ENCODE measurements at places on chromosomes 11 and 22.

- DNase-seq = no peak
These were observed 71.5 kb downstream of the WNT7B start for GRCh38 chr22:45905326-45905923.

DNA sequence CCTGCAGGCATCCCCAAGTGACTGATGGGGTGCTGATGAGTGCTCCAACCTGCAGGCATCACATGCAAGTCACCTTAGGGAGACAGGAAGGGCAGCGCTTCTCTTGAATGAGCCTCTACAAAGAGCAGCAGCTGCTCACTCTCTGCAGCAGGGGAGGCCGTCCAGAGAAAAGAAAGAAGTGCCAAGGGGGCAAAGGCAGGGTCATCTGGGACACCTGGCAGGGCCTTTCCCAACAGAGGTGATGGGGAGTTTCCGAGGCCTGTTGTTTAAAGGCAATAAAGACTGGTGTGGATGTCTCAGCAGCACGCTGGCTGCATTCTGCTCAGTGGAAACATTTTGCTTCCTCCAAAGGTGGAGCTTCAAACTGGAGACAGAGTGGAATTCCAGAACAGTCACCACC is 113.7 kb downstream of the ETS1 start:
- DNase-seq = peak; percentile 37

DNA sequence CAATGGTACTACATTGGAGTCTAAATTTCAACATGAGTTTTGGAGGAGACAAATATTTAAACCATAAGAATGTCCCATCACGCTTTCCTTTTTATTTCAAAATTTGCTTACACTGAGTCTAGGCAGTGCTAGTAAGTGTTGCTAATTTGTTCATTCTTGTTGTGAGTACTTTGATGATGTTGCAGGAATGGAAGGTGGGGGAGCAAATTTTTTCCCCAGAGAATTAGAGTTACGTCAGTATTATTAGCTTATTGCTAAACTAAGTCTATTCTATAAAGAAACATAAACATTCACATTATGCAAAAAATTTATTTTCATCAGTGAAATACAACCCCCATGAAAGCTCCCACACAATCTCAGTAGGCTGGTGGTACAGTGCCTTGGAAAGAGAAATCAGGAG is 88.0 kb downstream of the BLID start:
- no peak for DNase-seq

DNA sequence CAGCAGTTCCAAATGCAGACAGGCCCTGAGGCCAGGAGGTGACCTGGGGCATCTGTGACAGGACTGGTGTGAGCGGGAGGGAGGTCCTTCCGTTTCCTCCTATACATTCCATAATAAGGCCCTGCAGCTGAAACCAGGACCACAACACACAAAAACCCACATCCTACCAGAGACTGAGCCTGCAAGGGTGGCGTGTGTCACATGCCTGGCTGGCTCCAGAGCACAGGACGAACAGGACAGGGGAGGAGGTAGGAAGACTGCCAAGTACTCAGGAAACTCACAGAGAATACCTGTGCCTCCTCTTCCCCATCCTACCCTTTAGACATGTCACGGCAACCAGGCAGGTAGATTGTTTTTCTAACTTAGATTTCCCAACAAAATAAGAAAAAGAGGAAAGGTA is 103.9 kb downstream of the ARL14EP start:
- no peak for DNase-seq

DNA sequence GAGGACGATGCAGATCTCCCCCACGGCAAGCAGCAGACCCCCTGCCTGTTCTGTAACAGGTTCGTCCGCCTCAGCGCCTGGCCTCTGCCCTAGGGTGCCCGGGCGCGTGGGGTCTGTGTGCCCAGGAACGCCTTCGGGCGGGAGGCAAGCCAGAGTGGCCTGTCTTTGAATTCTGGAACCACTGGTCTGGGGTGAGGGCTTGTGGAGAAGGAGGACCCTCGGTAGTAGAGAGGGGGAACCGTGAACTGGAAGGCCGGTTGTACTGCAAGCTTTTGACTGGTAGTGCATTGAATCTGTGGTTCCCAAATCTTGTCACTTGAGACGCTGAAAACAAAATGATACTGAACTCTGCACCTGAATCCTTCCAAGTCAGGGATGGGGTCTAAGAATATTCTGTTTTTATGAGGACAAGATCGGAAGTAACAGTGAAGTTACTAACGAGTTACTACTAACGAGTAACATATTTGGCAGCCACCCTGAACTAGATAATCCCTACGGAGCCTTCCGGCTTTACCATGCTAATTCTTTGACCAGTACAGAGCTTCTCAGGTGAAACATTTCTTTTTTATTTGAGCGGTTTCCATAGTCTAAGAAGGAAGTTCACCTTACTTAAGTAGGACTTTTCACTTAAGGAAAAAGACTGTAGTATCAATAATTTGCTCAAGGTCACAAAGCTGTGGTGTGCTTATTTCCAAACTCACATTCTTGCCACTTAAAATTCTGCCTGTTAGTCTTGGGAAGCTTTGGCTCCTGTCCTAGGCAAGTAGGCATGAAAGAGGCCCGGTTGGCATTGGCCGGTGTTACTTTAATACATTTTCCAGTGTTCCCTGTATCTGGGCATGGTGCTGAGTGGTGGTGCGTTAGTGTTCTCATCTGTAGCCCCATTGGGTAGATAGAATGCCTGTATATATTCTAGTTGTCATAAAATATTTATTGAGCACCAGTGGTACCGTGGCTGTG is 860 bp downstream of the PRMT3 start:
- DNase-seq = peak; percentile 42

GRCh38 chr11:20036626-20037335 is 123.5 kb downstream of the DBX1 start:
- no peak for DNase-seq

DNA sequence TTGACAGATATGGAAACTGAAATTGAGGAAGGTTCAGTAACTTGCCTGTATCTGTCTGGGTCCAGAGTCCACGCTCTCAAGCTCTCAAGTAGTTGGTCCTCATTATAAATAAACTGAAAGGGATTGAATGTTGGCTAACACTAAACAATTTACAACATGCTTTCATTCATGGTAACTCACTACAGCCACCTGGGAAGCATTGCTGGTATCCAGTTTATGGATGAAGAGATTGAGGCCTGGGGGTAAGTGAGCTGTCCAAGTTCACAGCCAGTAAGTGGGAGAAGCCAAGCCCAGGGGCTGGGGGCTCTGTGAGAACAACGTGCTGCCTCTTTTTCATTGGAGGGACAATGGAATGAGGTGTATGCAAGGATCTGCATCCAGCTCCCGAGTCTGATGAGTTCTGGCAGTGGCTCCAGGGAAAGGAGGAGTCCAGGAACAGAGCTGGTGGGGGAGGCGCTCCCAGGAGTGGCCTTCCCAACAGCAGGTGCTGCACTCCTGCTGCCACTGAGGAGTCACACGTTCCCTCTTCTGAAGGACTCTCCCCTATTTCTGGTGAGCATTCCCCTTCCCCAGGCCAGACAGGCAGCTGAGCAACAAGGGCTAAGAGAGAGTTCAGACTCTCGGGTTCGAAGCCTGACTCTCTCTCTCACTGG is 175.8 kb downstream of the CSNK2A3 start:
- no peak for DNase-seq

GRCh38 chr22:50086526-50086925 is 1.3 kb upstream of the MLC1 start:
- no peak for DNase-seq

DNA sequence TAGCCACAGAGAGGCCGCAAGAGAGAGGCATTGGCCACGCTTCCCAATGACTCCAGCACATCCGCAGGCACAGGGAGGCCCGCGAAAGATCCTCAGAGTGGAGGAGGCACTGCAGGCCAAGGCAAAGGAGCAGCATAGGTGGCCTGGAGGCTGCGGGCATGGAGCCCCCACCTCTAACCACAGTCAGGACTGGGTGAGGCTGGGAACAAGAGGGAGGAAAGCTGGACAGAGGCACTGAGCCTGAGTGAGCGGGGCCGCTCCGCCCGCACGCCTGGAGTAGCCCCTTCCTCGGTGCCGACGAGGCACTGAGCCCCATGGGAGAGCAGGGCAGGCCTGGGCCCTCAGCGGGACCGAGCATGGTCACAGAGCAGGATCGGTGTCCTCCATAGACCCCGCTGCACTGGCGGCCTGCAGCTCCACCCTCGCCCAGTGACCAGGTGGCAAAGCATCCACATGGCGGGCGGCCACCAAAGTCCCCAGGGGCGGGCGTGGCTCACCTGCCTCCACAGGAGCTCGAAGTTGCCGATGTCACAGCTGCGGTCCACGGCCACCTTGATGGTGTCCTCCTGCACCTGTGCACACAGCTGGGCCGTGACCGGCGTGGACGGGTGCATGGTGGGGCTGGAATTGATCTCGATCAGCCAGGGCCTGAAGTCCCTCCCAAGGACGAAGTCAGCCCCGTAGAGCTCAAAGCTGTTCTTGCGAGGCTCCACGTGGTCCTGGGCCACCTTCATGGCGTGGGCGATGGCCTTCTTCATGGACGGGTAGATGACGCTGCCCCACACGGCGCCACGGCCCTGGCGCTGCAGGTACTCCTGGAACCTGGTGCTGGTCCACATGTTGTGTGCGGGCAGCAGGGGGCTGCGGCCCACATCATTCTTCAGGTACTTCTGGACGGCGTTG is 18.9 kb upstream of the IL17REL start:
- no peak for DNase-seq

- DNase-seq = no peak
These were observed 75.4 kb downstream of the GAB4 start for GRCh38 chr22:16932577-16932976.

GRCh38 chr22:44609400-44609988 is 92.5 kb upstream of the PRR5 start:
- DNase-seq = no peak

GRCh38 chr22:39845529-39845928 is 48.0 kb downstream of the ENTHD1 start:
- no peak for DNase-seq

GRCh38 chr22:49234459-49234858 is 593.2 kb downstream of the BRD1 start:
- no peak for DNase-seq

GRCh38 chr11:66157182-66157864 is 87.3 kb downstream of the PACS1 start:
- no peak for DNase-seq

DNA sequence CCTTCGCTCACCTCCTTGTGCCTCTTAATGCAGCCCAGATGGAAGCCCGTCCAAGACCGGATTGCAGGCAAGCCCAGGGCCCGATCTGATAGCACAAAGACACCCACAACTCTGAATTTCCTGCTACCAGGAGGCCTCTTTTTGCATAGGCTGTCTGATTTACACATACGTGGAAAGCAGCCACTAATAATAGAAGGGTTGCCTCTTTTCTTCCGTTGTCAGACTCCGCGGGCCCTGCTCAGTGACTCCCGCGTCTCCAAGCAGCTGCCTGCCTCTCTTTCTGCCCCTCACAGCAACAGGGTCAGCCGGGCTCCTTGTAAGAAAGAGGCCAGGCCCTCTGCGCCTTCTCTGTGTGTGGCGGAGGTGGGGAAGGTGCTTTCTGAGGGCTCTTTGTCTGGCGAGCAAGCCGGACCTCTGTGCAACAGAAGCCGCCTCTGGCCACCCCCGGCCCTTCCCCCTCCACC is 26.7 kb downstream of the FLI1 start:
- peak; percentile 54 for DNase-seq

DNA sequence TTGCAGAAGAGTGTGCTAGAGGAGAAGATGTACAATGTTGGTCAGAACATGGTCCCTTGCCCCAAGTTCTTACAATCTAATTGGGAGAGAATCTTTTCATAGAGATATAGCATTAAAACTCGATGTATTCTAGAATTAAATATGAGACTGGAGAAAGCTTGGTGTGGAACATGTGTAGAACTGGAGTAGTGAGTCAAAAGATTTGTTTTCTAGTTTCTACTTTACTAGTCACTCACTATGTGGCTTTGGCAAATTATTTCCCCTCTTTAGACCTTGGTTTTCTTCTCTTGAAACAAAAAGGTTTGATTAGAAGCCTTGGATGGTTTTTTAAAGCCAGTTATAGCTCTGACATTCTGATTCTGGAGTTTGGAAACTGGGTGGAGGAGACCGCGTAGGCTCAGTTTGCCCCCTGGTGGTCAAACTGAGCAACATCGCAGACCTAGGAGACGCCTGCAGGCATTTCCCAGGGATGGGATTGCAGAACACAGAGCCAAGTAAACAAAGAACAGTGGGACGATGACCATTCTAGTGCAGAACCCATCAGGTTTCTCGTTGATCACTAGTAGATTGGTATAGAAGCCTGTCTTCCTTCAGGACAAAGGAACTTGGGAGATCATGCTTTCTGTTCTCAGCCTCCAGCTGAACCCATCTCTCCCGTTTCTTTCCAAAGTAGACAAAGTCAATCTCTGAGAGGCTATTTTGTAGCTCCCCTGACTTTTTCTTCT is 8.5 kb upstream of the CHRDL2 start:
- DNase-seq = peak; percentile 44

DNA sequence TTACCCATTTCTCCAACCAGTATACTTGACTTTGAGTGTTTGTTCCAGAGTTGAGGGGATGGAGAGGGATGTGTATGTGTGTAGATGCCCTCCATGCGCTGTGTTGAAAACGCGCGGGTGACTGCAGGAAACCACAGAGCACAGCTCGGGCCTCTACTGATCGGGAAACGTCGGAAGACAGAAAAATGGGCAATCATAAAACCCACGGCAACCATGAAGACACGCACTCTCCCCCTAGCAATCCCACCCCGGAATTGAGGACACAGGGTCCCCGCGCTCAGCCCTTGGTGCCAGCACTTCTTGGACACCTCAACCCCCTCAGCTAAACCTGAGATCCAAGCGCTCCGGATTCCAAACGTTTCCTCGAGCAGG is 251 bp upstream of the UQCC3 start:
- DNase-seq = no peak

GRCh38 chr11:9150926-9151325 is 59.5 kb upstream of the SCUBE2 start:
- no peak for DNase-seq

DNA sequence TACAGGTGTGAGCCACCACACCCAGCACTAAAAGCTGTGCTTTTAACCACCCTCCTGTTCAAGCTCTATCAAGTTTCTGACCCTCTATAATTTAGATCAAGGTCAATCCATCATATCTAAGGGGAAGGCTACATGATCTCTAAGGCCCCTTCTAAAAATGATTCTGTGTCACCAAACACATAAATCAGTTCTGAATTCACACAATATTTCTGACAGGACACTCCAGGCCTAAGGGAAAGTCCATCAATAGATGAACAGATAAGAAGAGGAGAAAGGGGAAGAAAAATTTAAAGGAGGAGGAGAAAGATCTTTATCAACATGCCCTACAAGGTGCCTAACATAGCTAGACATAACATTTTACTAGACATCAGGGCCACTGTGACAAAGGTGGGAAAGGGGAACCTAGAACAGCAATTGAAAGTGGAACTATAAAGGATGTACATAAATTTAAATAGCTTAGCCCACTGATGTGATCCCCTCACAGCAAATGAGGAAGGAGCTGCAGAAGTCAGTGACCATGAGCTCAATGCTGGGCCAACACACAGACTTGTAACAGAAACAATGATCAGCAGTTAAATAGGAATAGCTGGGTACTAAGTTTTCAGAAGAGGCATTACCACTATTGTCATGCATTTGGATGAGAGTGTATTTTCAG is 4.7 kb downstream of the PRCP start:
- no peak for DNase-seq

GRCh38 chr22:24801901-24802465 is 4.0 kb upstream of the SGSM1 start:
- DNase-seq = no peak

All from activated naive CD4-positive, alpha-beta T cell treated with Interleukin-2 at 50 U/mL for 16 hours (primary cell).